K562 (cell line): ENCODE measurements at places on chromosomes 3 and 15. TPM values are rescaled to one million over a fixed set of nuclear protein-coding genes. Genes with fewer than 3 reads are reported as not detected.

TMCO5A gene
- polyA plus RNA-seq: not detected in 2 replicates

TF gene
- polyA plus RNA-seq: 3.5 and 3.9 TPM in 2 replicates

AGBL1 gene
- polyA plus RNA-seq: not detected in 2 replicates

MRPL3 gene
- 156 and 173 TPM in 2 replicates for polyA plus RNA-seq

SEC62 gene
- polyA plus RNA-seq: 43.2 and 52.7 TPM in 2 replicates

TYRO3 gene
- 18.8 and 19.1 TPM in 2 replicates for polyA plus RNA-seq

SCN5A gene
- 0.34 and 1.4 TPM in 2 replicates for polyA plus RNA-seq

PRTG gene
- 0.01 TPM in 2 replicates for polyA plus RNA-seq

CCDC13 gene
- polyA plus RNA-seq: 0.48 and 0.89 TPM in 2 replicates

SCG5 gene
- 0.28 TPM in 1 of 2 replicates, not detected in the other for polyA plus RNA-seq

ITPKA gene
- 34.4 and 34.8 TPM in 2 replicates for polyA plus RNA-seq

MAP6D1 gene
- 0.54 and 0.66 TPM in 2 replicates for polyA plus RNA-seq

SPPL2A gene
- 40.0 and 47.3 TPM in 2 replicates for polyA plus RNA-seq

PXYLP1 gene
- 1.5 and 2.9 TPM in 2 replicates for polyA plus RNA-seq

TRH gene
- polyA plus RNA-seq: not detected in 2 replicates

TM6SF1 gene
- 2.9 and 4.5 TPM in 2 replicates for polyA plus RNA-seq

XIRP1 gene
- polyA plus RNA-seq: 0.04 and 0.07 TPM in 2 replicates

SLC6A20 gene
- polyA plus RNA-seq: not detected in 2 replicates

NTRK3 gene
- 0.08 TPM in 1 of 2 replicates, not detected in the other for polyA plus RNA-seq
